HFF-Myc (cell line): ENCODE measurements at places on chromosomes 6 and 20.

DNA sequence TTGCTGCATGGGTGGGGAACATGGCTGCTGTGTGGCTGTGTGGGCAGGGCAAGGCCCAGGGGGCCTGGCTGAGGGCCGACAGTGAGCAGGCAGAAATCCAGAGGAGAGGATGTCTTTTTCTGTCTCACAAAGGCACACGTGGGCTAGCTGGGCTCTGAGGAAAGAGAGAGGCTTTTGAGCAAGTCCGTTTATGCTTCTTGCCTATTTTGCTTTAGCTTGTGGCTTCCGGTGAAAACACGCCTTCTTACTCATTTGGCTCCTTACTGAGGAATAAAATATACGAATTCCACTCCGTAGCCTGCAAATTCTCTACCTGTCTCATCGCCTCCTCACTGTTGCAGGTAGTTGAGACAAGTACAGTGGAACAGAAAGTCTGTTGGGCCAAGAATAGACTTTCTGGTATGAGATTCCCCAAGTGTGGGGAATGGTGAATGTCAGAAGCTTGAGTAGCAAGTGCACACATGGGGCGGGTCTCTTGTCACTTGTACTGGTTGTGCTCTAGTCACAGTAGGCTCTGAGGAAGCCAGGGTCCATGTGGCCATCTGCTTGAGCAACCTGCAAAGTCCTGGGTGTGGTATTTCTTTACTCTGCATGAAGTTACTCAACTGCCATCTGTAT lies 28.4 kb downstream of the WRNIP1 start:
- no peak for DNase-seq

GRCh38 chr6:52557389-52558265 lies 19.2 kb downstream of the TRAM2 start:
- DNase-seq = no peak

- no peak for DNase-seq
Observed at GRCh38 chr6:154509421-154510143, 903 bp downstream of the CNKSR3 start.

GRCh38 chr6:11607383-11607782 lies 69.8 kb downstream of the TMEM170B start:
- no peak for DNase-seq

GRCh38 chr6:111985202-111985731 lies 68.6 kb upstream of the CCN6 start:
- DNase-seq = no peak

DNA sequence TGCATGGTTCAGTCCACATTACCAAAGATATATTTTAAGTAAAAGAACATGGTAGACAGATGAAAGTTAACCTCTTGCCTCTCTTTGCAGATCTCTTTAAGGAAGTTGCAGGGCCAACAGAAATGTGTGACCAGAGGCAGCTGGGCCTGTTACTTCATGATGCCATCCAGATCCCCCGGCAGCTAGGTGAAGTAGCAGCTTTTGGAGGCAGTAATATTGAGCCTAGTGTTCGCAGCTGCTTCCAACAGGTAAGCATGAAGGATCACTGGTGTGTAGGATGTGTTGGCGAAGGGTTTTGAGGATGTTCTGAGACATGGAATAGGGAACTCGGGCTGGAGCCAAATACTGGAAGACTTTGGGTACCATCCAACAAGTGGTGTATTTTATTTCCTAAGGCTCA lies 508.6 kb downstream of the UTRN start:
- DNase-seq = no peak

DNA sequence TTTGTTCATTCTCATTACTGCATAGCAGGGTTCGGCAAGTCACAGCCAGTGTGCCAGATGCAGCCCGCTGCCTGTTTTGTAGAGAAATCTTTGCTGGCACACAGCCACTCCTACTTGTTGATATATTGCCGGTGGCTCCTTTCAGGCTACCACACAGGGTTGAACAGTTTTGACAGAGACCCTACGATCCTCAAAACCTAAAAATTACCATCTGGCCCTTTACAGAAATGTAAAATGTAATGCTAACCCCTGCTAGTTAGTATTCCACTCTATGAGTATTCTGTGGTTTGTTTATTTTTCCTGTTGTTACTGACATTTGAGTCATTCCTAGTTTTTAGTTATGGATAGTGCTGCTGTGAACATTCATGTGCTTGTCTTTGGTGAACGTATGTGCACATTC lies 11.5 kb downstream of the DHX35 start:
- DNase-seq = no peak

- DNase-seq = no peak
Observed at GRCh38 chr6:140670021-140670420, 1295.6 kb upstream of the CITED2 start.

DNA sequence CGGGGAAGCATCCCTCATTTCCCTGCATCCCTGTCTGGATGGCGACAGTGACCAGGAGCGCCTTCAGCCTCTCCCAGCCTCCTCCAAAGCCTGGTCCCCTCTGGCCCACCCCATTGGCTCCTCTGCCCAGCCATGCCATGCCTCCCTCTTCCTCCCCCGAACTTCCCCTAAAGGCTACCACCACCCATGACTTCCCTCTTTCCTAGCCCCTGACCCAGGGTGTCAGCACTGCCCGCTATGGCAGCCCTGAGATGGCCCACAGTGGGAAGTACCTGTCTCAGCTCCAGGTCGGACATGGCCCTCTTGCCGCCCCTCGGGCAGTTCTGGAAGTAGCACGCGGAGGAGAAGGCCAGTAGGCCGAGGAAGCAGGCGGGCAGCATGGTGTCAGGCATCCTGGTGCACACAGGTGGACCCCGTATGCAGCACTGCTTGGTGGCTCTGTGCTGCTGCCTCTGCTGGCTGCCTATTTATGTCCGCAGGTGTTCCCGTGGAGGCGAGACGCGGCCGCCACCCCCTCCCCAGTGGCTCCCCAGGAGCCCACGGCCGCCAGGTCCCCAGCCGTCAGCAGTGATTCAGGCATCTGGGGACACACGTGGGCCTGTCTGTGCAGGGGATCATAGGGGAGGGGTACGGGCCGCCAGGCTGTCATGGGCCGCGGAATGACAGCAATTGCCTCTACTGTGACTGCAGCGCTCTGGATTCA lies at the start of gene AVP:
Gene AVP, minus strand, starts transcription at position 442 of the 703 bp plus-strand sequence. Its CDS starts 50 bp downstream, at position 392.
- no peak for DNase-seq

GRCh38 chr6:159688266-159688905 lies 4.7 kb downstream of the SOD2 start:
- DNase-seq = no peak

DNA sequence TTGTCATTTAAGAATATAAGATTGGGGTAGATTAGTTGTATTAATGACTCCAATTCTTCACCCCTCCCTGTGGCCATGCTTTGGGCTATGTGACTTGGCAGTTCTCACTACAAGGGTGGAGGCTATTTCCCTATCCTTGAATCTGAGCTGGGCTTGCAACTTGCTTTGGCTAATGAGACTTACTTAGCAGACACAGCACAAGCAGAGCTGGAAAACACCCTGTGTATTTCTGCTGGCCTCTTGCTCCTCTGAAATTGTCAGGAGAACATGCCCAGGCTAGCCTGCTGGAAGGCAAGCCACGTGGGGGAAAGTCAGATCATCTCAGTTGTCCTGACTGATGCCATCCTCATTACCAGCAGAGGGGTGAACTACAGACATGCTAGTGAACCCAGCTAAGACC lies 126.5 kb upstream of the HDGFL1 start:
- peak; percentile 7 for DNase-seq

DNA sequence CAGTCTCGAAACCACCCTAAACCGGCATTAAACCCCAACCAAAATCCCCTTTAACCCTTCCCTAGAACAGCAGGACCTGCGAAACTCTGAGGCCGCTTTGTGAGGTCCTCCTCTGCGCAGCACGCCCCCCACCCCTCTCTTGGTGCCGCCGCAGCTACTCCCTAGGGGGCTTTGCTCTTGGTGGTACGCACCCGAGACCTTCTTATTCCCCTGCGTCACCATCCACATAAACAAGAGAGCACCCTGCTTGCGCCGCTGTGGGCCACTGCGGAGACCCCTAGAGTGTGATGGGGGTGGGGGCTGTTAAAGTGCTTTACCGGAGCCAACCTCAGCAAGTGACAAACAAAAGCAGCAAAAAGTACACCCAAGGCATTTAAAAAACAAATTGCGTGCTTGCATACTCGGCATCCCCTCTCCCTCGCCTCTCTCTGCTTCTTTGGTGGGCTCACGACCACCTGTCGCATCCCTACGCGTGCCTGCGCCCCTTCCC lies 502 bp upstream of the GNAS start:
- no peak for DNase-seq

- no peak for DNase-seq
Observed at GRCh38 chr6:119768201-119768600, 418.6 kb upstream of the MAN1A1 start.

DNA sequence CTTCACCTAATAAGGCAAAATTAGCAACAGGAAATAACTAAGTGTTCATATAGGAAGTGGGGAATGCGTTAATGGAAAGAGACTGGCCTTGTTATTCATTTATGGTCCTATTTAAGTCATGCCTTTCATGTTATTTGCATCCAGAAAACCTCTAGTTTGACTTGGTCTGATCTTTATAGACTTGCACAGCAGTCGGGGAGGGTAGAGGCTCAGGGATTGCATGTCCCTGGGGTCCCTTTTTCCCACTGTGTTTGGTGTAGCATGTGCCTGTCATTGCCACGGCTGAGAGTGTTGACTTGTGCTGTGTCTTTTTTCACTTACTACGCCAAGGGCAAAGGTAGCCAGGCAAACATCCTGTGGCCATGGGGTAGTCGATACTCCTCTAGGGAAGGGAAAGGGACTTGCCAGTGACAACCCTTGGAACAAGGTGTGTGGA lies 105.4 kb upstream of the RIN2 start:
- DNase-seq = no peak

DNA sequence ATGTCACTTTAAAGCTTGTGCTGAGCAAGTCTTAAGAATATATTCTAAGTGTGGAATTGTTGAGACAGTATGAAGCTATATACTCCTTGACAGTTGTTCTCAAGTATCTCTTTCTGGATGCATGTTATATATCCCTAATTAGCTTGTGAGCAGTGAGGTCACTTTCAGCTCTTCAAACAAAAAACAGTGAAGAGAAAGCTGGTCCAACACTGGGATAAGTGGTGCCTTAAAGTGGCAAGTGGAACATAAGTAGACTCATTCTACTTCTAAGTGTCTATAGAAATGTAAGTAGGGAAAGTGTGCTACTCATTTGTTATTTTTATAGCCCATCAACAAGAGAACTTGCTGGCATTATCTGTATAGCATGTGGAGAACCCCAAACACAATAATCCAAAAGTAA lies 133.1 kb upstream of the BACH2 start:
- no peak for DNase-seq

GRCh38 chr6:160534050-160534696 lies 129.9 kb downstream of the LPA start:
- no peak for DNase-seq

DNA sequence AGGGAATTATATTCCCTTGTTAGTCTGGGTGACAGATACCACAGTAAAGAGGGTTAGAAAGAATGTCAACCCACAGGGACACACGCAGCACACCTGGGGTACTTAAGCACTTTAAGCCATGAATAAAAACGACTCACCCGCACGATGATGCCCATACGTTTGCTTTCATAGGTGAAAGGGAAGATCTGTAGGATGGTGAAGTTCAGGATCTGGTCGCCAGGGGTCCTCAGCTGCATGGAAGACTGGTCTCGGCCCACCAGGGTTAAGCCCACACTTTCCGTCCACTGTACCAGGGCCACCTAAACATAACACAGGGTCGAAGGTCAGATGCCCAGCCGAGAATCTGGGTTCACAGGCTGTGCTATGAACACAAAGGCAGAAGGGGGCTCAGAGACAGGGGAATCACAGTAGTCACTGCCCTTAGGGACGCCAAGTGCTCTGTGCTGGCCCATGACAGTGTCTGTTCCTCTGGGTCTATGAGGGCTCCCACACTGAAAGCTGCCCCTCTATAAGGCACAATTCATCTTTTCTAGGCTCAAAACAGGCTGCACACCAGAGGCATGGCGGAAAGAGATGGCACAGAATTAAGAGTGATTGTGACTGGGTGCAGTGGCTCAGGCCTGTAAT lies 96.8 kb upstream of the NFATC2 start:
- DNase-seq = no peak

DNA sequence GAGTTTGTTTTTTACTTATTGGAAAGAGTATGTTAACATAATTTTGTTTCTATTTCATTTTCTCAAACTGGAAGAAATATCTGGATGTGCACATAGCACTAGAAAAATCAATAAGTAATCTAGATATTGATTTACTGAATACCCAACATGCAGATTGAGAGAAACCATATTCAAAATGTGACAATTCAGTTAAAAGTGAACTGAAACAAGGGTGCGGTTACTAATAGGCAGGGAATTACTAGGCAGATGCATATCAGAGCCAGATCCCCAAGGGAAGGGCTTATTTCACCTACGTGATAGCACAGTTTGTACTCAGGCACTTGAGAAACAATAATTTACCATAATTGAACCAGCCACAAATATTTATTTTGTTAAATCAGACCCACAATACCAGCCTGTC lies 493.1 kb upstream of the FLRT3 start:
- no peak for DNase-seq

DNA sequence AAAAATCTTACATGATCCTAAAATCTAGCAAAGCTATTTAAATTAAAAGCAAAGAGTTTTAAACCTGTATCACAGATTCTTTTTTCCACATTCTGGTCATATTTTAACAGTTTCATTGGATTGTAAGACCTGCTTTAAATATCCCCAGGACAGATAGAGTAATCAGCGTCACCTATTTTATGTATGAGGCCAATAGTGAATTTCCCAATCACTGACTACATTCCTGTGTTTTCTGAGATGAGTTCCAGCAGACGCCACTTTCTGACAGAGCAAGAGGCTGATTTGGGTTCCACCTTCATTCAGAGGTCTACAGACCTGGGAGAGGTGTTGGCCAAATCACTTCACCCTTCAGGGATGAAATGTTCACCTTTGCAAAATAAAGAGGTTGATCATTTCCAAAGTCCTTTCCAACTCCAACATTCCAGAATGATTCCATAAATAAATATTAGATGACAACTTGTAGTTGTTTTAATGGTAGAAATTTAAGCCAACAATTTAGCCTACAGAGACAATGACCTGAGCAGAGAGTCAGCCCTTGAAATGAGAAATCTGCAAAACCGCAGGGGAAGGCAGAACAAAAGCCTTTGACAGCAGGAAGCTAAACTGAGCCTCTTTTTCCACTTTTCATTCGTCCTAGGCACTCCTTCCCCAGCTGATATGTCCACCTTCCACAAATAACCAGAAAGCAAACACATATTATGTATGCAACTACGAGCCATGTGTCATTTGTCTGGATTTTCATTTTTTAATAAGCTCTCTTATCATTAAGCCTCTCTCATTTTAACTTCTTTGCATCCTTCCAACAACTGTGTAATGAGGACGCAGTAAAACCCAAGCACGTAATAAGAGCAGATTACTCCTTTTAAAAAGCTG lies 105.2 kb downstream of the TFAP2A start:
- no peak for DNase-seq

- no peak for DNase-seq
Observed at GRCh38 chr20:4821590-4821989, 99.9 kb downstream of the PRND start.
